D721Med (cell line): ENCODE measurements at places on chromosomes 13 and 19.

DNA sequence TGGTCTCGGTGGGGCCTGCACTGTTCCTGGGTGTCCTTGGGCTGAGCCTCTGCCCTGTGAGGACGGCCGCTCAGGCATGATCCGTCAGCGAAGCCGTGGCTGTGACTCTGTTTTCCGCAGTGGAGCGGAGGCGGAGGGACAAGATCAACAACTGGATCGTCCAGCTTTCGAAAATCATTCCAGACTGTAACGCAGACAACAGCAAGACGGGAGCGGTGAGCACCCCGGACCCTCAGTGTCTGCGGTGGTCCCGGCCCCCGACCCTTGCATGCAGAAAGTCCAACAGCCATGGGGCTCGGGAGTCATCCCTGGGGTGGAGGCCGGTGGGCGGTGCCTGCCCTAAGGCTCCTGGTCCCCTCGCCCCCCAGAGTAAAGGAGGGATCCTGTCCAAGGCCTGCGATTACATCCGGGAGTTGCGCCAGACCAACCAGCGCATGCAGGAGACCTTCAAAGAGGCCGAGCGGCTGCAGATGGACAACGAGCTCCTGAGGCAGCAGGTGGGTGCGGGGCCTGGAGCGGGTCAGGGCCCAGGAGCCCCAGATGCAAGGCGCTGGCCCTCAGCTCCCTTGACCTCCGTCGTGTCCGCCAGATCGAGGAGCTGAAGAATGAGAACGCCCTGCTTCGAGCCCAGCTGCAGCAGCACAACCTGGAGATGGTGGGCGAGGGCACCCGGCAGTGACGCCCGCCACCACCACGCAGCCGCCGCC is 3.6 kb upstream of the HAMP start:
- no peak for DNase-seq

DNA sequence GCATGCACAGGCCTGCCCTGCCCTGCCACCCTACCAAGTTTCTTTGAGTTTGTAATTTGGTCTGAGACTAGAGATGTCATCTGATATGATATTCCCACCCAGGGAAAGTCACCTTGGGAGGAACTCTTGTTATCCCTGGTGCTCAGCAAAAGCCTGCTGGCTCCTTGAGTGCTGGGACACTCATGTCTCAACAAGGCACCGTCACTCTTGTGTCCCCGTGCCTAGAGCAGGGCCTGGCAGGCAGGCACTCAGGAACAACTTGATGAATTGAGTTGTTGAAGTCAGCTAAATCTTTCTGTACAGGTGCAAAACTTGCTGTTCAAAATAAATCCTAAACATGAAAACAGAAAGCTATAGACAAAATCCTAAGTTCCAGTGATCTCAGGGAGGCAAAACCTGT is 345.4 kb downstream of the KCNRG start:
- DNase-seq, result no peak

DNA sequence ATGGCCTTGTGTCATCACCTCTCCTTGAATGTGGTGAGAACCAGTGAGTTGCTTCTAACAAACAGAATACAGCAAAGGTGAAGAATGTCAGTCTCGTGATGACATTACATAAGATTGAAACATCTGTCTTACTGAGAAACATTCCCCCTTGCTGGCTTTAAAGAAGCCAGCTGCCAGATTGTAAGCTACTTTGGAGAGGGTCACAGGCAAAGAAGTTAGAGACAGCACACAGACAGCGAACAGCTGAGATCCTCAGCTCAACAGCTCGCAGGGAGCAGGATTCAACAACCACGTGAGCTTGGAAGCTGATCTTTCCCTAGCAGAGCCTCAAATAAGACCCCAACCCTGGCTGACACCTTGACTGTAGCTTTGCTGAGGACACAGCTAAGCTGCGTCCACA is 367.9 kb downstream of the LIG4 start:
- DNase-seq, result no peak

GRCh38 chr19:3055741-3056416 is 6.4 kb downstream of the TLE5 start:
- DNase-seq, result no peak

DNA sequence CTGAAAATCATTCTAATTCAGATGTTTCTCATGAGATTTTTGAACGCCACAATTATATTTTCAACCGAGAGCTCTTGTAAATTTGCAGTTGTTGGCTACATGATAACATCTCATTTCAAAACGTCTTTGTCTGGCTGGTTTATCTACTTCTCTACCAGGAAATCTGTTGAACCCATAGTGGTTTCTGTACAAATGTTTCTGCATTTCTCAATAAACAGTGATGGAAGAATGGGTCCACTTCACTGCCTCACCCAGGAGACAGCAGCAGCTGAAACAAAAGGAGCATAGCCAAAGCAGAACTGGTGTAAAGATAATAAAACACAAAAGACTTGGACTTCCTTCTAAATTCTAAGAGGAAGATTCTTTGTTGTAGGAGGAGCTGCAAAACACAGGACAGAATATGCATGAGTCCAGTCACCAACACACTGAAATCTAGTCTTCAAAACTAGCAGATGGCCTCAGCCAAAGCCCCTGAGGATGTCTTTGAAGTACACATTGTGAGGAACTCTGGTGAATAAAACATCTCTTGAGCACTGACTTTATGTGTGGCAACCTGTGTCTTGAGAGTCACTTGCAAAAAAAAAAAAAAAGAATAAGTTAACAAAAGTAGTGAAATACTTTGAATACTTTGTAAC is 68.6 kb upstream of the FGF14 start:
- DNase-seq, result no peak

DNA sequence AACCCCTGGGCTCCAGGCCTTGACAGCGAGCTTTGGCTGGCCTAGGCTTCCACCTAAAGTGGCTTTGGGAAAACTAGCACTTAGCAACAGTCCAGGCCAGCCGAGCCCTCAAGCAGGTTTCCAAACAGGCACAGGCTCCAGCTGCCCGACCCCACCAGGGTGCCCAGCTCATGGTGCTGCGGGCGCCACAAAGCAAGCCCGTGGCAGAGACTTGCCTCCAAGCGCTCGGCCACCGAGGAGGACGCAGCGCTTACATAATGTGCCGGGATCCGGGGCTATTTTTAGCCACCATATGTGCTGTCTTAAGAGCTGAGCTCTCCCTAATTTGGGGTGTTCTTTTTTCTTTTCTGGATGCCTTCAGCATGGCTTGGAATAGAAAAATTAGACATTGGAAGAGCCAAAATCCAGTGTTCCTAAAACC is 56.1 kb upstream of the F7 start:
- DNase-seq, result no peak

DNA sequence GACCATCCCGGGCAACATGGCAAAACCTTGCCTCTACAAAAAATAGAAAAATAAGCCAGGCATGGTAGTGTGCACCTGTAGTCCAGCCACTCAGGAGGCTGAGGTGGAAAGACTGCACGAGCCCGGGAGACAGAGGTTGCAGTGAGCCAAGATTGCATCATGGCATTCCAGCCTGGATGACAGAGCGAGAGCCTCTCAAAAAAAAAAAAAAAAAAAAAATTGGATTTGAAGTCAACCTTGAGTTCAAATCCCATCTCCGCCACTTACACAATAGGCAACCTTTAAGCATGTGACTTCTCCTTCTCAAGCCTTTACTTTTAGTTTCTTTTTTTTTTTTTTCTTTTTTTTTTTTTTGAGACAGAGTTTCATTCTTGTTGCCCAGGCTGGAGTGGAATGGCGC is 12.0 kb downstream of the KASH5 start:
- DNase-seq, result no peak

GRCh38 chr13:31011193-31011860 is 78.9 kb downstream of the TEX26 start:
- DNase-seq, result no peak

- DNase-seq, result no peak
Measured at GRCh38 chr13:37340901-37341670, 235.6 kb upstream of the CSNK1A1L start.

- peak; percentile 99 for DNase-seq
Measured at GRCh38 chr19:4304538-4305256, at the start of gene FSD1. Gene FSD1, plus strand, starts transcription at chr19:4304598. Its CDS starts 149 bp downstream, at chr19:4304747.

DNA sequence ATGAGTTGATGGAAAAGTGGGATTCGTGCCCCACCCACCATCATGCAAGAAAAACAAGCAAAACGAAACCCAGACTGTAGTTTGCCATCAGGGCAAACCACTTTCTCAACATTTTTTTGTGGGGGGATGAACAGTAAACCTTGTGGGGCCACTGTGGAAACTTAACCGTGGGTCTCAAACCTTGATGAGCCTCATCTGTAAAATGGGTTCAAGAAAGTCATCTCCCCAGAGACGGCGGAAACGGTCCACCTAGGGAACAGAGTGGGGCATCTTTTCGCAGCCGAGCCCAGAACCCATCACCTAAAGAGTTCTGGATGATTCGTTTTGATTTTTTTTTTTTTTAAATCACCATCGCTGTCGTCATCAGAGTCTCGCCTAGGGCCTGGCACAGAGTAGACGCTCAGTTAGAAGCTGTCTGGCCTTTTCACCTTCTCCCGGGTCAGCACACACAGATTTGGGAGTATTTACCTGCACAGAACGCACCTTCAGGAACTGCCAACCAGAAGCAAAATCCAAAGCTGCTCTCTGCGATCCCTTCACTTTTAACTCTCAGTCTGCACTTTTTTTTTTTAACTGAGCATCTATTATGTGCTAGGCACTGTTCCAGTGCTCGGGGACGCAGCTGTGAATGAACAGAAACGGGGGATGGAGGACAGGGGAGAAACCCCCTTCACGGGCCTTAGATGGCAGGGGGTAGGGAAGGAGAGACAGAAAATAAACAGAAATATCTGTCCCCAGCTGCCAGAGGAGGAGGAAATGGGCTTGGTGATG is 69.8 kb downstream of the CELF5 start:
- no peak for DNase-seq

- no peak for DNase-seq
Measured at GRCh38 chr13:79684371-79684770, 203.4 kb downstream of the NDFIP2 start.

DNA sequence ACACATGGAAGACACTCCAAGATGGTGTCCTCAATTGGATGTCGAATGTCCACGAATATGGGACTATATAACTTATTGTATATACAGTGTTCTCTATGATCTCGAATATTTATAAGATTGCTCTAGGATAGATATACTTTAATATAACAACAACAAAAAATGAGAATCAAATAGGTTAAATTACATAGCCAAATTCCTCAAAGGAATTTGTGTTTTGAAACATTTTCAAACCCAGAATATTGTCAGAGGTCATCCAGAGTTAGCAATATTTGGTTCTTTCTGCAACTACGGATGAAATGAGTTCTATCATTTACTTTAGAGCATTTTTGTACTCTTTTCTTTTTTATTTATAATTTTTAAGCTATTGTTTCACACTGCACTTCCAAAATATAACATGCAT is 857.8 kb downstream of the GPC5 start:
- DNase-seq, result no peak

DNA sequence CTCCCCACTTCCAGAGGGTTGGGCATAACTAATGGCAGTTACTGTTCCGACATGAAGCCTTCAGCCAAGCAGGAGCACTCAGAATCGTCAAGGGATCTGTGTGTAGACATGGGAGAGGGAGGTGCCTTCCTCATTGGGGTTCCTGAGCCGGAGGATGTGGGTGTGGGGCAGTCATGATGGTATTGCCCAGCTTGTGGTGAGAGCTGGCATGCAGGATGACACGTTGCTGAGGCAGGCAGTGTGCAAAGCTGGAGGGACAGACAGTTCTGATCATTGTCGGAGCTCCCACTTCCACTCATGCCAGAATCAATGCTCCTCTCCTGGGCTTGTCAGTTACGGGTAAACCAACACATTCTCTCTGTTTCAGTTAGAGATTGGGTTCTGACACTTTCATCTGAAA is 83.9 kb upstream of the TSC22D1 start:
- DNase-seq, result no peak

GRCh38 chr19:40356681-40357595 is 8.4 kb downstream of the PLD3 start:
- DNase-seq, result no peak

GRCh38 chr13:78145276-78145675 is 226.6 kb upstream of the EDNRB start:
- DNase-seq, result no peak

DNA sequence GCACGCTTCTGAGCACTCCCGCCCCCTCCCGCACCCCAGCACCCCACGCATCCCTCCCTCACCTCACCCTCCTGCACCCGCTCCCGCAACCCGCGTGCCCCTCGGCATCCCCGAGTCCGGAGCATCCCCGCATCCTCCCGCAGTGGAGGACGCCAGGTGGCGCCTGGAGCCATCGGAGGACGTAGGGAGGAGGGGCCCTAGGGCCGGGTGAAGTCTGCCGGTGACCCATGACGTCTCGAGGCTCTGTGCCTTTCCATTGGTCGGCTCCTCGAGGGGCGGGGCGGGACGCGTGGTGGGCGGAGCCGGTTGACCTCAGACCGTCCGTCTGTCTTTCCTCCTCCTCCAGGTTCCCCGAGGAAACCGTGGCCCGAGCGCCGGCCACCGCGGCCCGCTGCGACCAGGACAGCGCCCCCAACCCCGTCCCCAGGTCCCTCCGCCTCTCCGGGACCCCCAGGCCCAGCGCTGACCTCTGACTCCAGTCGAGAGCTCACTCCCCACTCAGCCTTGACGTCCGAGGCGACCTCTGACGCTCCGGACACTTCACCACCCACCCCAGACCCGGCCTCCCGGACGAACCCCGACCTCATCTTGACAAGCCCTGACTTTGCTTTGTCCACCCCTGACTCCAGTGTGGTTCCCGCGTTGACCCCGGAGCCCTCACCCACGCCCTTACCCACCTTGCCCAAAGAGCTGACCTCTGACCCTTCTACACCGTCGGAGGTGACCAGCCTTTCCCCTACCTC is 19.9 kb downstream of the SBK2 start:
- DNase-seq, result peak; percentile 100

- DNase-seq, result no peak
Measured at GRCh38 chr19:45824531-45825262, 9.6 kb upstream of the RSPH6A start.

- no peak for DNase-seq
Measured at GRCh38 chr19:41924151-41925145, 3.8 kb downstream of the ERFL start.

DNA sequence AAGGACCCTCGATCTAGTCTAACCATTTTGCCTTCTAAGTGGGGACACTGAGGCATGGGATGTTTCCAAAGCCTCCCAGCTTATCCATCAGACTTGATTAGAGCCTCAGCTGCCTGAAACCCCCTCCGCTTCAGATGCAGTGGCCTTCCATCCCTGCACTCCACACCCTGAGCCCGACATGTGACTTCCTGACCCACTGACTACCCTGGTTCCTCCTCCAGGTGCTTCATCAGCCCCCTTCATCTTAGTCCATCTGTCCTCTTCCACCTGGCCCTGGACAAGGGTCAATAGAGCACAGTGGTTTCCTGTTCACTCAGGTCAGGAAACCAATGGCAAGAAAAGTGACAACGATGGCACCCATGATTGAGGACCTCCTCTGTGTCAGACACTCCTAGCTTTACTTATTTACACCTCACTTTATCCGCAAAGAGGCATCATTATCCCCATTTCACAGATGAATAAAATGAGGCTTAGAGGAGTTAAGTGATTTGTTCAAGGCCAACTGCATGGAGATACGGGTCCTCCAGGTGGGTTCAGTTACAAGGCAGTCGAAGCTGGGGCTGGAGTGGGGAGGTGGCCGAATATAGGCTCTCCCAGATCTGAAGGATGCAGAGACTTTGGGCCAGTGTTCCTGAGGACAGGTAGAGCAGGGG is 81.6 kb upstream of the TM9SF2 start:
- no peak for DNase-seq
